ENCODE measurements at places on chromosomes 4 and X.

- no peak for DNase-seq
Measured at GRCh38 chrX:1416965-1417760, 25.2 kb upstream of the SLC25A6 start.

- DNase-seq = no peak
Measured at GRCh38 chr4:56701161-56701480, 20.0 kb upstream of the HOPX start.

DNA sequence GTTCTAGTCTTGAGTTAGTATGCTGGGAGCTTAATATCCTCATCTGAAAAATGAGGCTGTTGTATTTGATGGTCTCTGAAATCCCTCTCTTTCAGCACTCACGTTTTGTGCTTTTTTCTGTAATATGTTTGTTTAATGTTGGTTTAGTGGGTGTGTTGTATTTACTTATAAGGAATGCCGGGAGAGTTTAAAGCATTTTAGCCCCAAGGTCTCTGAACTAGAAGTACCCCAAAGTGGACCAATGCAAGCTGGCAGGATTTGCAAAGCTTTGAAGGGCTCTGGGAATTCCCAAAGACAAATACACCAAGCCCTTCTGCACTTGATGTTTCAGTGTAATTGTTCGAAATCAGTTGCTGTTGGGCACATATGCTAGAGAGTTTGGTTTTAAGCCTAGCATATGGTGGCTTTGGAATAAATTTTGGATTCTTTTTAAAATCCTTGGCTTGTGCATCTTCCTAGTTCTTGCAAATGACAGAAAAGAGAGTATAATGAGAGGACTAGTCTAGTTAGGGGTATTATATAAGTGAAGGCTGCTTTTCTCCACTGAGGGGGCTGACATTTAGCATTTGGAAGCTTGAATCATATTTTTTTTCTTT is 371.4 kb upstream of the BOD1L1 start:
- no peak for DNase-seq

DNA sequence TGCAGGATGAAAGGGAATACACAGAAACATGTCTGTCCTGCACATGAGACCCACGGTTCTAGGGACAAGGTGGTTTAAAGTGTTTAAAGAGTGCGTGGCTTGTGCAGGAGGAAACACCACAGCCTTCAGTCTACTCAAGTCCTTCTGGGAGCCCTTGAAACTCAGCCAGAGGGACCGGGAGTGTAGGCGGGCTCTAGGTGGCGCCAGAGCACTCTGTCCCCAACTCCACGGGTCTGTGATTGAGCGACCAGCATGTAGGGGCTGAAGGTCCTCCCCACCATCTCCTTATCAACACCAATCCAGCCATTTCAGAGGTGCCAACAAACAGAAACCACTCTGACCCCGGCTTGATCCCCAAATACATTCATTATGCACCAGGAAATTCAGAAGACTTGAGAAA is 82.0 kb upstream of the CLDN34 start:
- DNase-seq = peak; percentile 19

DNA sequence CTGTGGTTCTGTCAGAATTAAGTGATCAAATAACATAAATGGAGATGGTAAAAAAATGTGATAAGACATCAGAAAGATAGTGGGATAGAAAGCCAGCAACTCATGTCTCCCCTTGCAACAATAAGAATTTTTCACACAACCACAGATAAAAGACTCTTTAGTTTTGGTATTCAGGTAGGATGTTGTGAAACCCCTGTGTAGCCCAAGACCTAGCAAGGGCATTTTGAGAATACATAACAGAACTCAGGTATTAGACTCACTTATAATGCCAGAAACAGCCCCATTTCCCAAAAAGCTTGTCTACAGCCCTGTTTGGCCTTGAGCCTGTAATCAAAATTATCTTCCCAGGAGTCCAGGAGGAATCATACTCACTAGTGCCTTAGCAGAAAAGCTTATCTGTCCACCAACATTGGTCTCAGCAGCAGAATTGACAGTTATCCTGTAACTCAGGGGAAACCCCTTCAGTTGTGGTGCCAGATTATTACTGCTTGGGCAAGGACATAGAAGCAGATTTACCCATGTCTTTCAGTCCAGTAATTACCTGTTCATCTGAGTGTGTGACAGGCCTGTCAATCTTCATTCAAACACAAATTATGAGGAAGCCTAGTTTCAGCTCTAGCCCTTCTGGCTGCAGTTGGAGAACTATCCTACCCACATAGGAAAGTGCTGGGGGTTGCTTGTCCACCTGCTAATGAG is 41.0 kb upstream of the UGT2B17 start:
- no peak for DNase-seq

DNA sequence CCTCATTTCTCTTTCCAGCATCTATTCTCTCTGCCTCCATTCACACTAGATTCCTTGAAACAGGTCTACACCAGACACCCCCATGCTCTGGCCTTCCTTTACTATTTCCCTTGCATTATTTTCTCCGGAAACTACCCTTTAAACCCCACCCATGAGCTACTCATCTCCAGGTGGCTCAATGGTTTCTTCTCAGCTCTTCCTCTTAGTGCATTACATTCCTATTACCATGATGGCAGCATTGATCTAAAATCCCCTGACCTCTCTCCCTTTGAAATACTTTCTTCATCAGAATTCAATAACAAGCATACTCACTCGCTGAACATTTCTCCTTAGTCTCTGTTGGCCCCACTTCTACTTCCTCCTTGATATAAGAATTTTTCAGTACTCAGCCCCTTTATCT is 94.6 kb downstream of the SYNPO2 start:
- DNase-seq = no peak

GRCh38 chr4:76504613-76505465 is 69.8 kb downstream of the SHROOM3 start:
- peak; percentile 49 for DNase-seq

GRCh38 chr4:76518241-76518640 is 83.2 kb downstream of the SHROOM3 start:
- DNase-seq = no peak

- DNase-seq = no peak
Measured at GRCh38 chr4:78362310-78362709, 189.3 kb upstream of the ANXA3 start.

DNA sequence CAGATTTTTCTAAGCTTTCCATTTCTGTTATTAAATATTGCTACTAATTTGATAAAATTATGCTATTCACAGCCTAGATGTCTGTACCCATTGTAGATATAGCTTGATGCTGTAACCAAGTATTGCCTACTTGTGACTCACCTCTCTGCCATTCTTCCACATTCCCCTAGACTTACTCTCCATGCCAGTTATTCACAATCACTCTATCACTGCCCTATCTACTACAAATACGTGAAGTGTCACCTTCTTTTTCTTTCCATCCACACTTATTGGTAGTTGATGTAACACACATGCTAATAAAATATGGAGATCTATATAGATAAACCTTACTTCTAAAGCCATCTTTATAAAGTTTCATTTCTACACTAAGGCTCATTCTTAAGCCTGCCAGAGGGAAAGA is 179.4 kb upstream of the PACRGL start:
- DNase-seq = peak; percentile 21

GRCh38 chrX:110310000-110310790 is 7.7 kb downstream of the AMMECR1 start:
- no peak for DNase-seq

- no peak for DNase-seq
Measured at GRCh38 chr4:22686141-22686540, 6.6 kb upstream of the GBA3 start.

DNA sequence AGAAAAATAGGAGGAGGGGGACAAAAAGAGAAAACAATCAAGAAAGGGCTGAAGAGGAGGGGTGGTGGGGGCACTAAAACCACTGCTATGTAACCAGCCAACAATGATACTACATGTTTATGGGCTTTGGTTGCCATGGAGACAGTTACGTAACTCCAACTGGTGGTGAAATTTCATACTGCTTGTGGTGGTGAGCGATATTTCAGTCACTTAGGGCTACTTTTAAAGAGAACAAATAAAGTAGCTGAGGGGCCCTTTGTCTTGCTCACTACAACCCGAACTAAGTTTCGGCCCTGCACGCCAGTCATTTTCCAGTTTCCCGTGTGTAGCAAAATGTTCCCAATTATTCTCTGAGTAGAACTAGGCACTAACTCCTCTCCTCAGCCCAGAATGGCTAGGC is 275.2 kb upstream of the EDA2R start:
- no peak for DNase-seq

- no peak for DNase-seq
Measured at GRCh38 chrX:47723689-47724088, 64.7 kb upstream of the UXT start.

DNA sequence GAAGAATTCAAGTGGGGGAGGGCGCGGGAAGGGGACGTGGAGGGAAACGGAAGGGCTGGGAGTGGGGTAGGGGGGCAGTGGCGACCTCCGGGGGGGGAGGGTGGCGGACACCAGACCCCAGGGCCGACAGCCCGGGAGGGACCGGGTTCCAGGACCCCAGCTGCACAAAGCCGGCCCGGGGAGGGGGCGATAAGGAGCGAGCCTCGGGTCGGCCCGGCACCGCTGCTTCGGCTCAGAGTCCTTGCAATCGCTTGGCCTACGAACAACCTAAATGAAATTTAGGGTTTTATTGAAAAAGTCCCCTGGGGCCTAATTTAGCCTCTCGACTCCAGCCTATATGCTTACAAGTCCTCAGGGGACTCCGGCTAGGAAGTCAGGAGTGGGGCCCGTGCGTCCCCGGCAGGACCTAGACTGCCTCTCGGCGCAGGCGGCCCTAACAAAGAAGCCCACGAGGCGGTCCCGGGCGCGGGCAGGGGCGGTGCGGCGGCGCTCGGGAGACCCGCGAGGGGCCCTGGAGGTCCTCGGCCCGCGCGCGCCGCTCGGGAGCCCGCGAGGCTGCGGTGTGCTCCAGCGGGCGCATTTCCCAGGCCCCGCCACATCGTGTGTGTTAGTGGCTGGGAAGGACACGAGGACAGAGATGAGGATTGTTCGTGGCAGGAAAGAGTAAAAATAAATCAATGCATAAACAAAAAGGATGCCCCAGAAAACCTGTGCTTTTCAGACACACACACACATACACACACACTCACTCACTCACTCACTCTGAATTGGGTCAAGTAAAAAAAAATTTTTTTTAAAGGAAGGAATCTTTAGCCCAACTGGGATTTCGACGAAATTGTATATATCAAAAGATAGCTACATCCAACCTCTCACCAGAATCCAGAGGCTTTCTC is 70.0 kb downstream of the MGST2 start:
- no peak for DNase-seq

GRCh38 chr4:67744561-67745283 is 9.5 kb downstream of the GNRHR start:
- DNase-seq = no peak

Data from amniotic stem cell (primary cell).